ENCODE measurements at places on chromosomes 5 and 9. TPM values are rescaled to one million over a fixed set of nuclear protein-coding genes. Genes with fewer than 3 reads are reported as not detected.

GRCh38 chr9:126157826-126158587 is 168.6 kb upstream of the MVB12B start:
- no peaks in the 10 kb centered on the region for H3K36me3 ChIP-seq
- no peak for DNase-seq
- no peak overlapping the region for H3K4me3 ChIP-seq
- no peaks in the 10 kb centered on the region for H3K27me3 ChIP-seq
- H3K4me1 ChIP-seq, result no peaks in the 10 kb centered on the region

- H3K4me1 ChIP-seq, result no peaks in the 10 kb centered on the region
- H3K27ac ChIP-seq, result no peak overlapping the region
- no peak overlapping the region for H3K4me3 ChIP-seq
- DNase-seq, result no peak
Observed at GRCh38 chr5:12611132-12611531, 706.9 kb upstream of the CTNND2 start.

DNA sequence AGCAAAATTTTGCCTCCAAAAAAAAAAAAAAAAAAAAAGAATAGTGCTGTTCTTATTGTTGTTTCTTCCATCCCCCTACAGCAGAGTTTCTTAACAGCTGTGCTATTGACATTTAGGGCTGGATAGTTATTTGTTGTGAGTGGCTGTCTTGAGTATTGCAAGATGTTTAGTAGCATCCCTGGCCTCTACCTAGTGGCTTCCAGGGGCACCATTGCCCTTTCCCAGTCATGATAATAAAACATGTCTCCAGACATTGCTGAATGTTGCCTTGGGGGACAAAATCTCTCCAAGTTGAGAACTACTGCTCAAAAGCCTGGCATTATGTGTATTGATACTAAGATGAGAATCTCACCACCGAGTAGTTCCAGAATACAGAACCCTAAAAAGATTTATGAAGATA is 108.7 kb downstream of the PALM2AKAP2 start:
- H3K36me3 ChIP-seq, result no peaks in the 10 kb centered on the region
- DNase-seq, result no peak
- H3K27me3 ChIP-seq, result no peaks in the 10 kb centered on the region
- no peak overlapping the region for H3K27ac ChIP-seq
- no peak overlapping the region for H3K4me3 ChIP-seq
- no peaks in the 10 kb centered on the region for H3K4me1 ChIP-seq

DNA sequence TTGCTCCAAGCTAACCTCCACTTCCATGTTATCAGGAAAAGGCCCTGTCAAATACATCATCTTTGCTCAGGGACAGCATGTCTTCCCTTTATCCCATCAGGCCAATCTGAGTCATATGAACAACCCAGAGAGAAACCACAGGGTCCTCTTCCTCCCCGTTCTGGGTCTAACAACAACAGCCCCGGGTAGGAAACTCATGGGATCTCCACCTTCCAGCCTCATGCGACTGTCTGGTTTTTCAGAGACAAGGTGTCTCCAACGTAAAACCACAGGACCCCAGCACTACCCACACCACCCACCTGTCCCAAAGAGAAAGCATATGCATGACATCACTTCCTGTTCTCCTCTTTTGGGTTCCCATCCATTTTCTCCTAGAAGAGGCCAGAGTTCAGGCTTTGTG is 217.9 kb downstream of the ENC1 start:
- H3K4me1 ChIP-seq, result no peaks in the 10 kb centered on the region
- H3K4me3 ChIP-seq, result no peak overlapping the region
- no peak overlapping the region for H3K27ac ChIP-seq
- H3K27me3 ChIP-seq, result no peaks in the 10 kb centered on the region
- no peak for DNase-seq
- no peaks in the 10 kb centered on the region for H3K36me3 ChIP-seq

- no peak overlapping the region for H3K27ac ChIP-seq
- no peaks in the 10 kb centered on the region for H3K27me3 ChIP-seq
- no peak for DNase-seq
- H3K36me3 ChIP-seq, result peaks cover 12% of the 10 kb centered on the region
Observed at GRCh38 chr5:80644900-80645299, 9.6 kb upstream of the MSH3 start.

GRCh38 chr9:28970241-28970654 is 1397.0 kb upstream of the C9orf72 start:
- no peak overlapping the region for H3K4me3 ChIP-seq
- no peaks in the 10 kb centered on the region for H3K27me3 ChIP-seq
- DNase-seq, result no peak

DNA sequence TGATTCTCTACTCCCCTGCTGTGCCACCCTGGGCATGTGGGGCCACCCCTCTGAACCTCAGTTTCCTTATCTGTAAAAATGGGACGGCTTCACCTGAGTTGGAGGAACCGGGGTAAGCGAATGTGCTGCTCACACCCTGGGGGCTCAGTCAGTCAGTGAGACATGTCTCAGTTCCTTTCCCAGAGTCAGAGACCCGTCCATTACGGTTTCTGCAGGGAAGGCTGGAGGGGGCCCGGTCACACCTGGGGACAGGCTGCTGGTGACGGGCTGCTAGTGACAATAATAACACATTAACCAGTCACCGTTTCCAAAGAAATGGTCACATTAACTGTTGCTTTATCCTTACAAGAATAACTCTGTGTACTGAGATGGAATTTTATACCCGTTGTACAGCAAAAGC is 282.4 kb downstream of the NSG2 start:
- no peak overlapping the region for H3K4me3 ChIP-seq
- no peak for DNase-seq
- H3K27me3 ChIP-seq, result no peaks in the 10 kb centered on the region
- no peaks in the 10 kb centered on the region for H3K36me3 ChIP-seq
- H3K27ac ChIP-seq, result no peak overlapping the region

DNA sequence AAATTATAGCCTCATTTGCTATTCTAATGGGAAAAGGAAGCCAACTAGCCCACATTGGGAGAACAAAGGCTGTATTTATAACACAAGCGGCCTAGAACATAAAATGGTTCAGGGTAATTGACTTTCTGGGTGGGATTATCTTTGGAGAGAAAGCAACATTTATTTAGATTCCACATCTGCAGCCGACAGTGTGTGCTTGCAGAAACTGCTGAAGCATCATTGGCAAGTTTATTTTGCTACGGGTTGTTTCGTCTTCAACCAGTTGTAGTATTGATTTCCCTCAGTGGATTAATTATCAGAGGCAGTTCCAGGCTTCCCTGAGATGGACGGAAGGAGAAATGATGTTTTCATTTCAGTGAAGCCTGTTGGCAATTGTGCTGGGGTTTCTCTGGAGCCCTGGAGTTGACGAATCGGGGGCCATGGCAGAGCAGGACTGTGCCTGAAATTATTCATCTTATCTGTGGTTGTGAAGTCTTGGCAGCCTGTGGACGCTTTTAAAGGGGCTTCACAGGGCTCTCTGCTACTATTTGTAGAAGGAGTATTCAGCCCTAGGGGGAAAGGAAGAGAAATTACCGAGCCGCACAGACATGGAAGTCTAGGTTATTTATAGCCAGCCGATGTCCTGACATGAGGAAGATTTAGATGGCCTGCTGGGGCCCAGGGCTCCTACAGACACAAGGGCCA is 290.6 kb upstream of the IRX4 start:
- no peaks in the 10 kb centered on the region for H3K4me1 ChIP-seq
- DNase-seq, result no peak
- H3K27ac ChIP-seq, result no peak overlapping the region
- no peaks in the 10 kb centered on the region for H3K27me3 ChIP-seq
- H3K4me3 ChIP-seq, result no peak overlapping the region
- H3K36me3 ChIP-seq, result no peaks in the 10 kb centered on the region

DNA sequence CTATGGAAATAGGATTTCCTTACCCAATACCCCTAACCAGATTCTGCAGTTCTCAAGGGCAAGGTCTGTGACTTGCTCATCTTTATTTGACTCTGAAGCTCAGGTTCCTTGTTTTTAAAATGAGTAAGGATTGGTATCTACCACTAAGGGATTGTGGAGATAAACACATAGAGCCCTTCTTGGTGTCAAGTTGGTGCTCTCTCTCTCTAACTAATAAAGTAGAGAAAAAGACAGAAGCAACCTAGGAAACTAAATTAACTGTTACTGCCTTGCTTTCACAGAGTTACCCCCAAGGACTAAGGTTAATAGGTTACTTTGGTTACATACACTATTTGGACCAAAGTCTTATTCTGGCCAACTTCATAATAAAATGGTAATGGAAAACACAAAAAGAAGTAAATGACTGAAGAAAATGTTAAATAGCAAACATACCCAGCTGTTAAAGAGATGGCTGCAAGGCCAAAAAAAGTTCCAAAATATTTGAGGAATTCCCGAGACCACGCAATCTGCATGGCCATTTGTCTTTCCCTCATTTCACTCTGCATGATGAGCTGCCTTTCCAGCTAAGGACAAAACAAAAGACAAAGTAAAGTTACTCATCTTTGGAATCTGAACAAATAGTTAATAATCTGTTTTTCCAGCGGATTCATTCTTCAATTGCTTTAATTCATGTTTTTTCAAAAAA is 21.8 kb upstream of the RLN1 start:
- H3K27me3 ChIP-seq, result no peaks in the 10 kb centered on the region
- H3K4me3 ChIP-seq, result no peak overlapping the region
- H3K36me3 ChIP-seq, result no peaks in the 10 kb centered on the region
- DNase-seq, result no peak

ITGA2 gene
- total RNA-seq, result 3.2 TPM

Data from ascending aorta (tissue), 2 donors.